Activated CD8-positive, alpha-beta memory T cell treated with anti-CD3 and anti-CD28 coated beads for 48 hours (primary cell): ENCODE measurements at places on chromosomes 3 and 15.

- DNase-seq, result no peak
Measured at GRCh38 chr15:59594991-59595390, 16.6 kb upstream of the GCNT3 start.

DNA sequence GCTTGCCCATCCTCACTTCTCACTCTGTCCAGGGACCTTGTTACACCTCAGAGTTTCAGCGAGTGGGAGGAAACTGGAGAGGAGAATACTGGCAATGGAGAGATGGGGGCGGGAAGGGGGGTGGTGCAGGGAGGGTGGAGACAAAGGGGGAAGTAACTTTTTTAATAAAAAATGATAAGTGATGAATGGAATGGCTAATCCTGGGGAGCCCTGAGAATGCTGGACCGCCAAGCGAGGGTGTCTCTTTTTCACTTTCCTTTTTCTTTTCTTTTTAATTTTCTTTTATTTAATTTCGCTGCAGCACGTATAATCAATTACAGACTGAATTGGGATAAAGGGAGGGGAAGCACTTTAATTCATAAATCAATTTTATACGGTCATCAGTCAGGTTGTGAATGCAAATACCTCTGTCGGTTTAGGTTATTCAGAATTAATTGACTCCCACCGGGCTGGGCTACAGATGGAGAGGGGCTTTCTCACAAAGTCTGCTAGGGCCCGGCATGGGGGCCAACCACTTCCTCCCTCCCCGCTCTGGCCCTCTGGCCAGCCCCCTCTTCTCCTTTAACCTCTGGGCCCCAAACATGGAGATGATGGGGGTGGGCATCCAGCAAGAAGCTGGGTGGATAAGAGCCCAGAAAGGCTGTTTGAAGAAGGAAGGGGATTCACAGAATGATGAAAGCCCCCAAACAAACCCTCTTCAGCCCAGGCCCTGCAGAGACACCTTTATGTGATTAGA is 106.8 kb upstream of the BOC start:
- DNase-seq, result no peak

DNA sequence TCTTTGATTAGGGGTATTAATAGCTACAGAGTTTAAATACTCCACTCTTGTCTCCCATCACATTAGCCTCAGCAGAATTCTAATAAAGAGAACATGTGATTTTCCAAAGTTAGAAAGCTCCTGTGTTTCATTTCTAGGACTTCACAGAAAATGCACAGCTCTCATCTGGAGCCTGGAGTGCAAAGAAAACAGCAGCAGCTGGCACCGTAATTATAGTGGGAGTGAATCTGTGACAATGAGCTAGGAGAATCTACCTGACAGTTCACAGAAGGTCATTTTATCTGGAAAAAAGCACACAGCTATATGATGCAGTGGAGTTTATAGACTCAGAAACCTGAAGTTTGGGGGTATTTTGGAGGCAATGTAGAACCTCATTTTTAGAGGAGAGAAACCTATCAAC is 5.4 kb upstream of the TRIM59 start:
- DNase-seq, result no peak

- no peak for DNase-seq
Measured at GRCh38 chr15:100559330-100559729, 30.6 kb upstream of the CERS3 start.

DNA sequence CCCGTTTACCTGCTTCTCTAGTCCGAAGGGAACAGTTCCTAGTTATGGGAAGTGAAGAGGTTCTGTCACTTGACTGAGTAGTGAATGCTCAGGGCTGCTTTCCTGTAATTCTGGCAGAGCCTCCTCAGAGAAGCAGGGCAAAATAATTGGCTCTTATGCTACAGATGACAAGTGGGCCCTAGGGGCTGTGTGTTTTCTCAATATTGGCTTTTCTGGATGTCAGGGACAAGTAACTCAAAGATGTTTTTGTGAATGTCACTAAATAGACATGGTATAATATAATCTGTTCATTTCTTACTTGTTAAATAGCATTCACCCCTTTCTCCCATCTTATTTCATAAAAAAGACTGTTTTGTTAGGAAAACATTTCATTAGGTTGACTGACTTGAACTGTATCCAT is 40.1 kb downstream of the SGO1 start:
- no peak for DNase-seq

DNA sequence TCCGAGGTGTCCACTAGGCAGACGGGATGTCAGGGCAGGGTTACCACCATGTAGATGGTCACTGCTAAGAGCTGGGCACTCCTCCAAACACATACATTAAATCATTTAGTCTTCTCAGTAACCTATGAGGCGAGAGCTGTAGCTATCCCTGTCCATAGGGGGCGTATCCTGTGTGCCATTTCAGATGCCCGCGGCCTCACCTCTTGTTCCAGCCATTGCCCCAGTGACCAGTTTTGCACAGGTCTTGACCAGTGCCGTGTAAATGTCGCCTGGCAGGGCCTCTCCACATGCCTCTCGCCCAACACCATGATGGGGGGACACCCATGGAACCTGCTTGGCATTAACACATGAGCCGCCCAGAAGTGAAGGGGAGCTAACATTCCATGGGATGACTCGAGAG is 20.8 kb upstream of the SRP14 start:
- no peak for DNase-seq

DNA sequence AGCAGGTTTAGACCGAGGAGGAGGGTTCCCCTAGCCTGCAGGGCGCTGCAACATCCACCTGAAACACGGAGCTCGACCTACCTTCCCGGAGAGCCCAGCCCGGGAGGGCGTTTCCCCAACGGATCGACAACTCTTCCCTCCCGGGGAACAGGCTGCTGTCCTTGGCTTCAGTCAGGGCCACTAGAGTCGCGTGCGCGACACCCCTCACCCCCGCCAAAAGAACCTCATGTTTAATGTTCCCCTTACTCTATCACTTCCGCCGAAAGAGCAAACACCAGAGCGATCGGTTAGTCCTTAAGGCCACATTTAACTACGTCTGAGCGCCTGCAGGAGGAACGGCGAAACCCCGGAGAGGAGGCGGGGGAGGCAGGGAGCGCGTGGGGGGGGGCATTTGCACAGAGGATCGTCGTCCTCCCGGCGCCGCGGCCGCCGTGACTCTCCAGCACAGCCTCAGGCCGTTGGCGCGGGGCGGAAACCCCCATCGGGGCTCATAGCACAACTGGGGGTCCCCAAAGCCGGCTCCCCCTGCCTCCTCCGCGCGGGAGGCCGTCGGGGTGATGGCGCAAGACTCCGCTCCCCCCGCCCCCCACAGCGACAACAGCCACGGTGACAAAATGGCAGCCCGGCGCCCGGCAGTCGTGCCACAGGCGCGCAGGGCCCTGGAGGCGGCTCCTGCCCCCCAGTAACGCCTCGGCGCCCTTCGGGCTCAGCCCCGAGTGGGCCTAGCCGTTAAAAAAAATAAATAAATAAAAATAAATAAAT is 3.2 kb downstream of the ANP32A start:
- peak; percentile 58 for DNase-seq

GRCh38 chr3:142818651-142819050 is 70.2 kb downstream of the PCOLCE2 start:
- DNase-seq, result no peak

DNA sequence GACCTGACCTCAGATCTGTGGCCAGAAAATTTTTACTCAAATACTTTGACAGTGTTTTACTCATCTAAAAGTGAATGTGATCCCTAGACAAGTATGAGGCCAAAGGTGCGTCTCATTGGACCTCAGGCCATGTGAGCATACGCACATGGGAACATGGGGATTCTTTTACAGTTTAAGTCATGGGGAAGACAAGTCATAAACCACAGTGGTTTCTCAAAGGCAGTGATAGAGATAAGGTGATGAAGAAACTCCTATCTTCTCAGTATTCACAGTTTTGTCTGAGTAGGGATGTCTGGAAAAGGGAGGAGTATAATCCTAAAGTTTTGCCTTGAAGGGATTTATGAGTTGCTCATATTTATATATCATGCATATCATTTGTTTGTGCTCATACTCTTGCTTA is 173.8 kb downstream of the FNDC3B start:
- DNase-seq, result no peak

GRCh38 chr3:43286841-43287499 is 630 bp downstream of the SNRK start:
- no peak for DNase-seq

DNA sequence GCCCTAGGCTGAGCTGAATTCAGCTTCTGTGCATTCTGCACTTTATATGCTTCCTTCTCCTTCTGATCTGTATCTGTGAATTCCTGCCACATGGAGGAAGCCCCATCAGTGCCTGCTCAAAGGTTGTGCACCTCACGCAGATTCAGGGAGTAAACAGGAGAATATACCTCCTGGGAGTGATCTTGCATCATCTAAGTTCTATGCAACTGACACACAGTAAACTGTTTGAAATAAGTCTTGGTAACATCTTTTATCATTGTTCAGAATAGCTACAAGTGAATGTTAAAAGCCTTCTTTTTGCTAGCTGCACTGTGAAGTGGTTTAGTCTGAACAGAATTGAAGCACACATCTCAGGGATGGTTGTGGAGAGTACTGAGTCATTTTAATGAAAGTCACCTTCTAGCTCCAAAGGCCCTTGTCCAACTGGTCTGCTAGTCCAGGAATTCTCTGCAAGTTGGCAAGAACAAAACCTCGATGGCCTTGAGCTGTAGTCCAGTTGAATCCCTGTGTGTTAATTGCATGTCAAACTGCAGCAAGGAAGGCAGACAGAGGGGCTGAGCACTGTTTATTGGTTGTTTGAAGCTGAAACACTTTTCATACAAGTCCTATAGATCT is 215.0 kb downstream of the WNT5A start:
- no peak for DNase-seq

DNA sequence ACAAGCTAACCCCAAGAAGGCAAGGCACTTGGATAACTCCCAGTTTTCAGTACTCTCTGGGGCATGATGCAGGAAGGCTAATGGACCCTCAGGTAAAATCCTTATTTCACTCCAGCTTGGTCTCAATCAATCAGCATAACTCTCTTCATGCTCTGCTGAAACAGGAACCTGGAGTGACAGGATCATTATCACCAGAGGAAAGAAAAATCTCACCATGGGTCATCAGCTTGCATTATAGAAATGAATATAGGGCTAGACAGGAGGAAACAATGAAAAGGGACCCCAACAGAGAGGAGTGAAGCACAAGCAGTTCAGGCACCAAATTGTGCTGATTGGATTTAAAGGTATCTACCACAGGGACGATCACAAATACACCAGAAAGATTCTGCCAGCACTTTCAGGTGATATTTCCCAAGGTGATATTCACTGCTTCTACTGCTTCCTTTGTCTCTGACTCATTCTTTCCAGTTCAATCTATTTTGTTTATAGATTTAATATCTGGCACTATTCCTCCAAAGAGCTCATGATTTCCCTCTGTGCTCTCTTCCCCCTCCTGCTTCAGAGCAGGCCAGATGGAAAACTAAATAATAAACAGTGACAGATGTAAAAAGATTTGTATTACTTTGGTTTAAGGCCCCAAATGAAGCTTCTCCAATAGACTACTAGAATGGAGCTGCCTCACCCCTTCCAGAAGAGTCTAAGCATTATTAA is 22.9 kb upstream of the THUMPD3 start:
- DNase-seq, result no peak

DNA sequence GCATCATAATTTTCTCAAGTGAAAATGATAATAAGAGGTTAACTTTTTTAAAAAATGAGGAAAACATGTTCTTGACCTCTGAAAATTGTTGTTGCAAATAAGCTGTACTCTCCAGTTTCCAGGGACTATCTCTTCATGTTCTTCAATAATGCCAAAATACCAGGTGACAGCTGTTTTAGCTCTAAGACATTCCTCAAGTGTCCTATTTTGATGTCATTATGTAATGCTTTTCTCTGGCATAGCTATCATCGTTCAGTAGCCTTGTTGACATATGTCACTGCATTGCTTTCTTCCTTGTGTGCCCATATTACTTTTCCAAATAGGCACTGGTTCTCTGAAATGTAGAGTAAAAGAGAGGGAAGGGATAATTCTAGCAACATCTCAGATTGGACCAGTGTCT is 5.7 kb upstream of the FILIP1L start:
- DNase-seq, result no peak

GRCh38 chr3:16520970-16521881 is 7.7 kb upstream of the RFTN1 start:
- DNase-seq, result no peak

DNA sequence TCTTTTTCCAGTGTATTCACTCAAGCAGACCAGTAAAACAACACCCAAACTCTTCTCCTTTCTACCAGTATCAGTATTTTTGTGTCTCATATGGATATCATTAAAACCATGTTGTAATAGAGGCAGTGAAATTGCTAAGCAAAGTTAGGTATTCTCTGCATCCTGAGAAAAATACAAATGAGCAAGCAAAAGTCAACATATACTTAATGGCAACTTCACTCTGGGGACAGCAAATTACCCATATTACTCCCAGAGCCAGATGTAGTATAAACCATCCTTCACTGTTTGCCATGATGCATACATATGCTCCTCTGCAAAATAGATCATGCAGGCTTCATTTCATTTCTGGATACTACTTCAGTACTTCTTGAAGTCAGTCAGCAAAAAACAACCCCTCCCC is 22.1 kb downstream of the UBA5 start:
- DNase-seq, result no peak

DNA sequence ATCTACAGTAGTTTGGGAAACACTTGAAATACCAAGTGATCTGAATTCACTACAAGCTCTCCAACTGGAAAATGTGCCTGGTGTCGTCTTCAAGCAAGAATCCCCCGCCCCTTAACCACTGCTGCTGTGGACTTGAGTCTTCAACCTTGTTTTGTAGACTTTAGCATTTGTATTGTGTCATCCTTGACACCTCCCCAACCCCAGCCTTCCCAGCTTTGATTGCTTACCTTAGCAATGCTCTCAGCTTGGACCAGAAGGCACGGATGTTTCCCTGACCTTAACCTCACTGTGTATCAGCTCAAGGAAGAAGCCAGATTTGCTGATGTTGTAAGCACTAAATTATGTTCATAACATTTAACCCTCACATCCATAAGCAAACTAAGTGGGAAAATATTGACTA is 146.4 kb downstream of the IGF1R start:
- no peak for DNase-seq
